Keratinocyte (primary cell): ENCODE measurements at places on chromosomes 1 and 21.
A peak's percentile ranks its signal among the peaks of the same experiment; 100 is the strongest.

- H3K27ac ChIP-seq, result no peak overlapping the region
- H3K4me1 ChIP-seq, result no peaks in the 10 kb centered on the region
- no peak overlapping the region for H3K4me3 ChIP-seq
- H3K27me3 ChIP-seq, result no peaks in the 10 kb centered on the region
- H3K36me3 ChIP-seq, result no peaks in the 10 kb centered on the region
Measured at GRCh38 chr1:225973158-225973557, 26.0 kb downstream of the SDE2 start.

DNA sequence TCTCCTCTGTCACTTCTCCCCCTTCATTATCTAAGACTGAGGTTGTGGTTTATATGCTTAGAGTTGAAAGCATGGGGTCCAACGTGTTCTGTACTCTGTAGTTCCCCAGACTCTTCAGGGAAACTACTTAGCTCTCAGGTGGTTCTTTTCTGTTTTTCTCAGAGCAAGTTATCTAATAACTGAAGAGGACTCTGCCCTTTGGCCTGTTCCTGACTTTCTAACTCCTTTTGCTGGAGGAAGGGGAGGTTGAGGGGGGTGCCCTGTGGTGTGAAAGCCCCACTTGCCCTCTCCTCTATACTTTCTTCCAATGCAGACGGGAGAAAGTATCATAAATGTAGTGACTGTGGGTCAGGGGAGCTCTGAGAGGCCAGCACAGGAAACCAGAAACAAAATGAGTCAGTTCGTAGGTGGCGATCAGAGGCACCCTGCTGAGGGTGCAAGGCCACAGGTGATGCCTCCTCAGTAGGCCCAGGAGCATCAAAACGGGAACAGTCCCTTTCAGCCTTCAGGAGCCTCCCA is 5.0 kb downstream of the SLC25A44 start:
- H3K4me3 ChIP-seq, result no peak overlapping the region
- no peak for DNase-seq
- H3K27me3 ChIP-seq, result no peaks in the 10 kb centered on the region
- H3K27ac ChIP-seq, result no peak overlapping the region
- H3K36me3 ChIP-seq, result peaks cover 22% of the 10 kb centered on the region

- no peak overlapping the region for H3K4me3 ChIP-seq
- H3K27ac ChIP-seq, result no peak overlapping the region
- no peak for DNase-seq
- H3K36me3 ChIP-seq, result no peaks in the 10 kb centered on the region
Measured at GRCh38 chr1:27648602-27649305, 13.8 kb upstream of the FGR start.

GRCh38 chr1:29583727-29584126 is 347.4 kb downstream of the PTPRU start:
- peak; percentile 86 for DNase-seq

DNA sequence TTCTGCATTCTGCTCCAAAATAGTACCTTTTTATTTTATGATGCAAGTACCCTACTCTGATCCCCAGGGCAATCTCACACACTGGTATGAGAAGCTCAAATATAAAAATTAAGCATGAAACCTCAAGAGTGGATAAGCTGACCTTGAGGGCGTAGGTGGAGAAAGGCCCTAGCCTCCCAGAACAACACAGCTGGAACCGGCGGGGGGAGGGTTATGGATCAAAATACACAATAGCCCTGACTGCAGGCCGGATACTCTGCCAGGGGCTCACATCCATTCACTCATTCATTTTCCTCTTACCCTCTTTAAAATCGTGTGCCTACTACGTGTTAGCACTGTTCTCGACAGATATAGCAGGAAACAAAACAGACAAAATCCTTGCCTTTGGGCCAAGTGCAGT is 32.8 kb upstream of the ECE1 start:
- H3K27me3 ChIP-seq, result no peaks in the 10 kb centered on the region
- H3K4me1 ChIP-seq, result peaks cover 20% of the 10 kb centered on the region

DNA sequence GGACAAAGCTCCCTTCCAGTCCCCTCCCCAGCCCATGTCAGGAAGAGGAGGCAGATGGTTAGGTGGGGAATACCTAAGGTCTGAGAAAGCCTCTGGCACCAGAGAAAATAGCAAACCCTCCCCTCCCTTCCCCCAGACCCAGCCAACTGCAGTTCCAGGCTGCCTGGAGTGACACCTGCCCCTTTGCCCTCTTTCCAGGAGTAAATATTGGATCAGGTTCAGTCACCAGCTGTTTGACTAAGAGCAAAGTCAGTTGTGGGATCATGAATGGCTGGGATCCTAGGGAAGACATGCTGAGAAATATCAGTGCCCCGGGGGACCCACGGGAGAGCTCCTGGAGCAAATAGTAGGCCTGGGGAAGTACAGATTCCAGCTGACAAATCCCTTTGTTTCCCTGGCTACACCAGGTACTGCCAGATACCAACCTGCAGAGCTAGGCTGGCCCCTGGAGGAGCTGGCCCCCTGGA is 12.2 kb upstream of the CDK18 start:
- H3K27ac ChIP-seq, result no peak overlapping the region
- H3K36me3 ChIP-seq, result no peaks in the 10 kb centered on the region
- H3K4me1 ChIP-seq, result peaks cover 18% of the 10 kb centered on the region

GRCh38 chr1:111563619-111564018 is 56.0 kb upstream of the RAP1A start:
- H3K4me1 ChIP-seq, result peaks cover 5% of the 10 kb centered on the region
- no peak for DNase-seq
- no peak overlapping the region for H3K27ac ChIP-seq
- no peaks in the 10 kb centered on the region for H3K36me3 ChIP-seq
- H3K4me3 ChIP-seq, result no peak overlapping the region

GRCh38 chr1:12552951-12553921 is 64.8 kb downstream of the DHRS3 start:
- no peak for DNase-seq
- peaks cover 13% of the 10 kb centered on the region for H3K4me1 ChIP-seq
- H3K27ac ChIP-seq, result no peak overlapping the region
- H3K36me3 ChIP-seq, result no peaks in the 10 kb centered on the region
- peaks cover 42% of the 10 kb centered on the region for H3K27me3 ChIP-seq

GRCh38 chr21:14076143-14076806 is 134.5 kb downstream of the LIPI start:
- H3K27me3 ChIP-seq, result no peaks in the 10 kb centered on the region
- no peak overlapping the region for H3K27ac ChIP-seq
- no peak overlapping the region for H3K4me3 ChIP-seq

GRCh38 chr1:228982637-228983036 is 247.4 kb downstream of the RHOU start:
- peaks cover 7% of the 10 kb centered on the region for H3K27me3 ChIP-seq
- no peak overlapping the region for H3K27ac ChIP-seq
- H3K4me3 ChIP-seq, result no peak overlapping the region
- no peak for DNase-seq
- H3K36me3 ChIP-seq, result no peaks in the 10 kb centered on the region
